RPMI7951 (cell line): ENCODE measurements at places on chromosomes 13 and 19.

GRCh38 chr13:100604918-100605710 is 16.5 kb upstream of the GGACT start:
- DNase-seq = no peak

DNA sequence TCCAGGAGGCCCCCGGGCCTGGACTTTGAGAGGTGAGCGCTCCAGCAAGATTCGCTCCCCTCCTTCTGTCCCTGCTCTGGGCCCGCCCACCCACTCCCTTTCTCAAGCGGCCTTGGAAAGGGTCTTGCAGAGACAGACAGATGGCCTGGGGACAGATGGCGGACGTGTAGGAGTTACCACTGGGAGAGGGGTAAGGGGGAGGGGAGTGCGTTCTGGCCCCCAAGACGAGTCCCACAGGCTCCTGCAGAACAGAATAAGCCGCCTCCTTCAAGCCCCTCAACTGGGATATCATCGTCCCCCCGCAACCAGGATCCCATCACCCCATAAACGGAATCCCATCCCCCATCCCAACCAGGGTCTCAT is 3.6 kb upstream of the TNFAIP8L1 start:
- no peak for DNase-seq

GRCh38 chr13:86882835-86883234 is 788.3 kb upstream of the SLITRK5 start:
- no peak for DNase-seq

- DNase-seq = peak; percentile 52
Observed at GRCh38 chr19:18541258-18541991, 1.9 kb downstream of the FKBP8 start.

DNA sequence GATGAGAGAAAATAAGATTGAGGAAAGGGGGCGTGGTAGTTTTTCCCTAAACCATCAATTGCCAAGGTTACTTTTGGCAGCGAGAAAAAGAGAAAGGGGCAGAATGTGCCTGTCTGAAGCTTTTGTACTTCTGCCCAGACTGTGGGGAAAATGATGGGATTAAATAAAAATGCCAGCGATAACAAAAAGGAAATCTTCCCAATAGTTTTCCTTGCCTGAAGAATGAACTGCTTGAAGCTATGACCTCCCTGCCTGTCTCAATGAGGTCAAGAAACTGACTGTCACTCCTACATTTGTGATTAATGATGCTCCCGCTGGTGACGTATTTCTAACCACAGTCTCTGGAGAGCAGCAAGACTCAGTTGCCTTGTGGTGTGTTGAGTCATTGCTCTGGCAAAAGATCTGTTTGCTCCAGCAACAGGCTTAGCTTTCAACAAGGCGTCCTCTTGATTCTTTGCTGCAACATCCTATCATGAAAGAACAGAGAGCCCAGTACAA is 1051.5 kb downstream of the DIAPH3 start:
- DNase-seq = peak; percentile 82

DNA sequence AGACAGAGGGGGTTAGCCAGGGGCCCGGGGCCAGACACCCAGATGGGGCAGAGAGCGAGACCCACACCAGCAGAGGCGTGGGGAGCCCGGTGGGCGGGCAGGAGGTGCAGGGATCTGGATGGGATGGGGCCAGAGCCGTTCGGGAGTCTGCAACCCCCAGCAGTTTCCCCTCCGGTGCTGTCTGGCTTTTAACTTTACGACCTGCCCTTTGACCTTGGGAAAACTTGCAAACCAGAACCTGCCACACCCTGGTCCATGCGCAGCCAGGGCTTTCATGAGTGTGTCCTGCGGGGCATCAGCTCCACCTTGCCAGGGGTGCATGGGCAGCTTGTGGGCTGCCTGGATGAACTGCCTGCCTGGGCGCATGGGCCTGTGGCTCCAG is 9.8 kb downstream of the JOSD2 start:
- DNase-seq = no peak

- DNase-seq = no peak
Observed at GRCh38 chr19:5115351-5115750, 146.4 kb downstream of the KDM4B start.

- peak; percentile 11 for DNase-seq
Observed at GRCh38 chr13:100089465-100090032, 656 bp downstream of the PCCA start.

DNA sequence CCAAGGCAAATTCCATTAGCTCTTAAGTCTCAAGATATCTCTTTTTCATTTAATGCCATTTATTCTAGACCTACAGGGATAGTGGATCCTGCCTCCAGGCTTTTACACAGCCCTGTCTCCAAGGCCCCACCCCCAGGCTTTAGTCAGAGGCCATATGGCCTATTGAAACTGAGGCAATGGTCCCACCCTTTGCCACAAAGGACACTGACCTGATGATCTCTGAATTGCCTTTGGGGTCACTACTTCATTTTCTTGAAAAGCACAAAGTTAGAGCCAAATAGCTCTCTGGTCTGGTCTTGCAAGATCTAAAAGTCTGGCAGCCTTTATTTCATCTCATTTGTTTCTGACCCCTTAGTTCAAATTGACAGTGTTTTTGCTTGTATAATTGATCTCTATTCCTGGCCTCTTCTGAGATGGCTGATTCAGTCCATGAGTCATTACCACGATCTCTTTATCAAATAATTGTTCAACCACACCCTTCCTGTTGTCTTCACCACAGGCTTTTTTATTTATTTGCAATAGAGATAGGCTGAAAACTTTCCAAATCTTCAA is 209.8 kb downstream of the FGF14 start:
- DNase-seq = peak; percentile 94

- no peak for DNase-seq
Observed at GRCh38 chr13:70255406-70255991, 147.2 kb upstream of the KLHL1 start.

- DNase-seq = no peak
Observed at GRCh38 chr13:62779161-62779560, 1363.5 kb upstream of the PCDH20 start.
